Hypothalamus (tissue), 51 donors: ENCODE measurements at places on chromosomes 5 and 9.

DNA sequence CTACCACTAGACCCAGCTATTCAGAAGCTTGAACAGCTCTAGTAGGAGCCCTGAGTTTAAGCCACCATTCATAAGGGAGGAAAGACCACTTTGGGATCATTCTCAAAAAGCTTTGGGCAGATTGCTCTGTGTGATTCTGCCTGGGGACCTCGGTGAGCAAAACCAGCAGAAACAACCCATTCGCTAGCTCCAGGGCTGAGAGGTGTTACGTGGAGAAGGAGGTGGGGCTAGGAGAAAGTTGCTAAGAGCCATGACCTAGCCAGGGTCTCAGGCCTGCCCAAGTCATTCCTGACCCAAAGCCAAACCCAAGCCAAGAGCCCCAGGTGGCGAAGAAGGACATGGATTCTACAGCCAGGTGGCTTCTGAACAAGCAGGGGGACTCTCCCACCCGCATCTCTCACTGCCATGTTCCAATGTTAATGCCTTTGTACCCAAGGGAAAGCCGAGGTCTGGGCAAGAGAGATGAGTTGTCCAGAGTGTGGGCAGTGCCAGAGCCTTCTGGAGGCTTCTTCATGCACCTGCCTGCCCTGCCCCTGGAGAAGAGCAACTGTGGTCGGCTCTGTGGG is 4.0 kb upstream of the BARHL1 start:
- DNase-seq: no peak

- no peak for DNase-seq
Observed at GRCh38 chr9:86672966-86673365, 274.3 kb downstream of the GAS1 start.

DNA sequence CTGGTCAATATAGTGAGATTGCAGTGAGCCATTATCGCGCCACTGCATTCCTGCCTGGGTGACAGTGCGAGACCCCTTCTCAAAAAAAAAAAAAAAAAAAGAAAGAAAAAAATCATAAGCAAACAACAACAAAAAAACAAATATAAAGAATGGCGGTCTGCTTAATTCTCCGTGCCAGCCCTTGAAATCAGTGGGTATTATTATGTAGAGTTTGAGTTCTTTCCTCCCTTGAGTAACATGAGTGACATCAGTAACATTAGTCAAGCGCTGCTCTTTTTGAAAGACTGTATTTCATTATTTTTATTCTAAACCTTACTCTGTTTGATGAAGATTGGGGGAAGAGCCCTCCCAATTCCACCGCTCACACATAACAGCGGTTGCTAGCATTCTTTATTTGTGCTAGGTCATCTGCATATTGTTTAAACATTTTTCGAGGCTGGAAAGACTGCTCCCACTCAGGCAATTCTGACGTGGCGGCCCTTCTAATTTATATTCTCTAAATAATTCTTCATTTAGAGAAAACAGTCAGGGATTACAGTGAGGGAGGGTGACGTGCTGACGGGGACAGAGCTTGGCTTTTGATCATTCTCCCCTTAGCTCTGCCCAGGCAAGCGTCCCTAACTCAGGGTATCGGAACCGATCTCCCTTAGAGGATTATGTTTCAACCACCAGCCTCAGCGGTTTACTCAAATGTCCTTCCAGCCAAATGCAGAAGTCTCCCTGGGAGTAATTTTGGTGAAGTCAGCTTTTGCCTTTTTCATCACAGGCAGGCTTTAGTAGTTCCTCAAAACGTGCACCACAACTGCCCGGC is 860 bp upstream of the MARCHF6 start:
- peak; percentile 82 for DNase-seq

- DNase-seq: no peak
Observed at GRCh38 chr9:115808695-115809094, 344.9 kb upstream of the PAPPA start.

GRCh38 chr9:89606049-89606623 is 1.3 kb downstream of the GADD45G start:
- DNase-seq: peak; percentile 47

- no peak for DNase-seq
Observed at GRCh38 chr5:31844622-31845345, 205.9 kb downstream of the PDZD2 start.

GRCh38 chr5:38403406-38403805 is 145.0 kb downstream of the EGFLAM start:
- DNase-seq: no peak

GRCh38 chr9:86695910-86696424 is 251.3 kb downstream of the GAS1 start:
- DNase-seq: no peak
